ENCODE measurements at places on chromosomes 6 and 20.
A peak's percentile ranks its signal among the peaks of the same experiment; 100 is the strongest.

DNA sequence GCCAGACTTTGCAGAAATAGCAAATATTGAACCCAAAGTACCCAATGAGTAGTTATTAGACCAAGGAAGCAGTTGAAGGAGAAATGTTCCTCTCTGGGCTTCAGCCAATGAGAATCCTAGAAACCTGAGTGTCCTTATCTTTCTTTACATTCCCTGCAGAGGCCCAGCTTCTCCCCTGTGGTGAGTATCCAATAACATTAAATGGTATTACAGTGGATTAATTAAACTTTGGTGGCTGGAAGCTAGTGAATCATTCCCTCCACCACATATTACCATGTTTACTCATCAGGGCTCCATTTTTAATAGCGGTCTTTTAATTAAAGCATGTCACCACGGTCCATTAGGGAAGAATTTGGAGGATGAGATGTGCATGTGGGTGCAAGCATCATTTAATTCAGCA, 74.0 kb downstream of the UNC5CL start:
- no peak for DNase-seq

DNA sequence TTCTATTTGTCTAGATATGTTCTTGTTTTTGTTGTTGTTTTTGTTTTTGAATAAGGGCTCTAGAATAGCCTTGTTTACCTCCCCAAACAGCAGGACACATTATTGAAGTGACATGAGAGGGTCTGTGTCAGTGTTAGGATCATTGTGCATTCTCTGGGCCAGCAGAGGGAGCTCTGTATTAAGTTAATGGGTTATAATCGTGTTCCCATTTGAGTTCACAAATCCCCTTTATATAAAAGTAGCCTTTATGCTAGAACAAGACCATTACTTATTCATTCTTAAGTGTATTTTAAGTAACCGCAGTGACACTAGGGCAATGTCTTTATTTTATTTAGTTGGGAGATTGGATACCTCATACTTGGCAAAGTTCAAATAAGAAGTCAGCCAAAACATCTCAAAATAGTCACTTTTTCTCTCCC, 44.8 kb downstream of the STK4 start:
- peak; percentile 7 for DNase-seq

DNA sequence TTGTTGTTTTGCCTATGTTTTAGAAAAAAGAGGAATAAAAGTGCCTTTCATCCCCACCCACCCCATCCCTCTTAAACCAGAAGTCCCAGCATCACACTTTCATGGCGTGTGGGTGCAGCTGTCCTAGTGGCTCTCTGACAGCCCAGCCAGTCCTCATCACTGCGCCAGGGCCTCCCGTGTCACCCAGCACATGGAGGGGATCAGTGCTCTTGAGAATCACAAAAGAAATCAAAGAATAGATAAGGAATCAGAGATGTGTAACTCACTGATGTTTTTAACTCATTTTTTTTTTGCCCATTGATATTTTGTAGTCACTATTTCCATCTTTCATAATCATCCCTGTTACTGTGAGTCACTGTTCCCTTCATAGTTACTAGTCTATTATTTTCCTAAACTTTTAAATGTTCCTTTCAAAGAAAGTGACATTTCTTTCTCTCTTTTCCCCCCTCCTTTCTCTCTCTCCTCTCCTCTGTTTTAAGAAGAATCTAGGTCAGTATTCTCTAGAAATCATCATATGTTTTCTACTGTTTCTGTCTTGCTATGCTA, 78.6 kb downstream of the AIG1 start:
- no peak for DNase-seq

DNA sequence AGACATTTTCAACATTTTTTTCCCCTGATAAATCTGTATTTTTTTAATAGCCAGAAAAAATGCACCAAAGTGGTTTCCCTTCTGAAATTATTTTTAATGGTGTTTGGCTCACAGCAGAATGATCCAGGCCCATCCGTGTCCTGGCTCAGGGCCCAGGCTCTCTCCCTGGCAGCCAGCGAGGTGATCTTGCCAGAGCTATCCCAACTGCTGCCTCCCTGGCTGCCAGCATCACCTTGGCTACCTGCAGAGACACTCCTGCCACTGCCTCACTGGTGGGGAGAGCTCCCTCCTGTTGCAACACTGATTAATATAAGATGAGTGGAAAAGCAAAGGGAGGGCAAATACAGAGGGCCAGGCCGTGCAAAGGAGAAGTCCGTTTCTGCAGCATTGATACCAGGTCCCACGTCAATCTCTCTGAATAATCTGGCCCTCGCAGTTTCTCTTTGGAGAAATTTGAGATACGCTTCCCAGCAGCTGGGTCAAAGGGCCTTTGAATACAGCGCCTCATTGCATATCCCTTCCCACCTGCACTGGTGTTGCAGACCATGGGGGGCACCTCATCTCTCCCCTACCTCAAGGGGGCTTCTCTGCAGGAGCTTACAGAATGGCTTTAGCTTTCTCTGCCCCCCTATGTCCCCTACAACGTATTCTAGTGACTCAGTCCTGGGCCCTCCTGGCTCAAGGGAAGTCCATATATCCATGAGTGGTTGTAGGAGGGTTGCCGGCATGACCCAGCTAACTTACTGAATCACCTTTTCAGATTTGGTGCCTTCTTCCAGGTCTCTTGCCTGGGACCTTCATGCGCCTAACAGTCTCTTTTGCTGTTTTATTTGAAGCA, 12.8 kb upstream of the DSTN start:
- no peak for DNase-seq

DNA sequence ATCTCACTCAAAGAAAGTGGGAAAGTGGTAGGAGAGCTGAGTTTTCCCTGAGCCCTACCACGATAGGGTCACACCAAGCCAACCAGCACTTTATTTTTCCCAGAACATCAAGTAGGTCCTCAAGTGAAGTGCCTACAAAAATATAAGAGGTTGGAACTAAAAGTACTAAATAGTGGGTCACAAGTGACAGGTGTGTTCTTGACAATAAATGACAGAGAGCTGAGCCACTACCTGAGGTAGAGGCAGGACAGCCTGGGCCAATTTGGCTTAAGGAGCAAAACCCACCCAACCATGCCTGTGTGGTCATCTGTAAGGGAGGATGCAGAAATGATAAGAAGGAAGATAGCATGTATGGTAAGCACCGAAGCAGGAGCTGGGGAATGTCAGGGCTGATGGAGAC, 154.8 kb upstream of the SSTR4 start:
- no peak for DNase-seq

DNA sequence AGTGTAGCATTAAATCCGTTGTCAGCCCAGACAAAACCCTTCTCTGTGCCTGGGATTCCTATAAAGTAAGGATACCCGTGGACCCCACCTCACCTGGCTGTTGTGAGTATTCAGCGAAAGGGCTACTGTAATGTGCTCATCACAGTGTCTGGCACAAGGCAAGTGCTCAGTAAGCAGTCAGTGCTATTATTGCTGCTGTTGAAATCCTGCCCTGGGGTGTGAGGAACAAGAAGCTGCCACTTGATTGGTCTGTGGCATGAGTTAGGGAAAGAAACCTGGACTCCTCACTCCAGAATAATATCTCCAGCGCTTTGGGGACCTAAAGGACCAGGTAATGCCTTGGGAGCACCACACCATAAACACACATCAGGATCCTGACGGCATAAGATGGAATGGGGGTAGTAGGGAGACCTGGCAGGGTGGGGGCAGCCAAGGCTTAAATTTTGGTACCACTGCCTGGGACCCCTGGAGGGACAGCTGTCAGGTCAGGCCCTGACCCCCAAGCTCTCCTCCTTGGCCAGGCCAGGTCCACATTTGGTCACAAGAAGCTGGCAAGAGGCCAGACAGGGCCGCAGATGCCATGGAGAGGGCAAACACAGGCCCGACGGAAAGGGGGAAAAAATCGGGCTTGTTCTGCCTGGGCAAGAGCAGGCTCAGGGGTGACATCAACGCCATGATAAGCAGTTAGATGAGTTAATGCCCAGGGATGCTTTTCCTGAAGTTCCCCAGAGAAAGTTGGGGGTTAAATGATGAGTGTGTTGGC, 66.5 kb downstream of the MRPL14 start:
- DNase-seq = no peak

DNA sequence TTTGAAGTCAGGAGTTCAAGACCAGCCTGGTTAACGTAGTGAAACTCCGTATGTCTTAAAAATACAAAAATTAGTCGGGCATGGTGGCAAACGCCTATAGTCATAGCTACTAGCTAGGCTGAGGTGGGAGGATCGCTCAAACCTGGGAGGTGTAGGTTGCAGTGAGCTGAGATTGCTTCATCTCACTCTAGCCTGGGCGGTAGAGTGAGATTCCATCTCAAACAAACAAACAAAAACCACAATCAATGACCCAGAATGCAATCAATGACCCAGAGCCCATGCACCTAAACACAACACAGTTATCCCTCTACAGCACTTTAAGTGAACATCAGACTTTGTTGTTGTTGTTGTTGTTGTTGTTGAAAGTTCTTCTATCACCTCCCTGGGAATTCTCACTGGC, 77.9 kb downstream of the MYB start:
- no peak for DNase-seq

DNA sequence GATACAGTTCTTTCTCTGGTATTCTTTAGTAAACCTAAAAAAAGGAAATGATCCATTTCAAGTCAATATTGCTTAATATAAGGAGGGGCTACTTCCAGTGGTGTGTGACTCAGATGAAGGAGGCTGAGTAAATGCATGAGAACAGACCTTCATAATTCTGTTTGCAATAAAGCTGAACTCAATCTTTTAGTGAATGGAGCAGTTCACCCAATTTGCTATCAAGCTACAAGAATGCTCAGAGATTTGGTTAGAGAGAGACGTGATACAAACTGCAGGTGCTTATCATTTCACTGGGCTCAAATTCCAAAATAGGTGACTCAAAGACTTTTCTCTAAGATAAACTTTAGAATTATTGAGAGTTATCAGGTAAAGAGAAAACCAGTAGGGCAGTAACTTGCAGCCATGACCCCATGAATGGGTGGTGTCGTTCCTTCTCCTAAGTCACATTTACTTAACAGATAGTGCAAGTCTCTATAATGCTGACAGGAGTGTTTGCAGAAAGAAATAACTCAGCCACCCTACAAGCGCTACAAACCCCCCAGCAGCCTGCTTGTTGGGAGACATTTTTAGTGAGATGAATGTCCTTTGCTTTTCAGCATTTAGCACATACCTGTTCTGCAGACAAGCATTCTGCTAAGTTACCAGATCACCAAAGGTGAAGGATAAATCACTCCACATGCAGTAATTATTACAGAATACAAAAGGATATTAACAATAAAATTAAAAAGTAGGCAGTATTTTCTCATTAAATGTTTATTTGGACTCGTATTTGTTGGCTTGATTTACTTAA, 16.4 kb upstream of the BLOC1S5 start:
- DNase-seq = no peak

DNA sequence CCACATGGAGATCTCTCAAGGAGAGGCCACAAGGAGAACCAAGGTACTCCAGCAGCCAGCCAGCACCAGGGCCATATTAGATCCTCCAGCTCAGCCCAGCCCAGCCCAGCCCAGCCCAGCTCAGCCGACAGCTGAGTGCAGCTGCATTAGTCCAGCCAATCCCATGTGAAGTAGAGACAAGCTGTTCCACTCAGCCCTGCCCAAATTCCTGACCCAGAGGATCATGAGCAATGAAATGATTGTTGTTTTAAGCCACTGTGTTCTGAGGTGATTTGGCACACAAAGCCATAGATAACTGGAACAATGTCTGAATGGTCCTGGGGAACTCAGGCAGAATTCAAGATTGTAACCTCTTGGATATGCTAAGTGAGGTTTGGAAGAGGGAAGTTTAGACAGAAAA, 59.5 kb upstream of the BMP2 start:
- no peak for DNase-seq

DNA sequence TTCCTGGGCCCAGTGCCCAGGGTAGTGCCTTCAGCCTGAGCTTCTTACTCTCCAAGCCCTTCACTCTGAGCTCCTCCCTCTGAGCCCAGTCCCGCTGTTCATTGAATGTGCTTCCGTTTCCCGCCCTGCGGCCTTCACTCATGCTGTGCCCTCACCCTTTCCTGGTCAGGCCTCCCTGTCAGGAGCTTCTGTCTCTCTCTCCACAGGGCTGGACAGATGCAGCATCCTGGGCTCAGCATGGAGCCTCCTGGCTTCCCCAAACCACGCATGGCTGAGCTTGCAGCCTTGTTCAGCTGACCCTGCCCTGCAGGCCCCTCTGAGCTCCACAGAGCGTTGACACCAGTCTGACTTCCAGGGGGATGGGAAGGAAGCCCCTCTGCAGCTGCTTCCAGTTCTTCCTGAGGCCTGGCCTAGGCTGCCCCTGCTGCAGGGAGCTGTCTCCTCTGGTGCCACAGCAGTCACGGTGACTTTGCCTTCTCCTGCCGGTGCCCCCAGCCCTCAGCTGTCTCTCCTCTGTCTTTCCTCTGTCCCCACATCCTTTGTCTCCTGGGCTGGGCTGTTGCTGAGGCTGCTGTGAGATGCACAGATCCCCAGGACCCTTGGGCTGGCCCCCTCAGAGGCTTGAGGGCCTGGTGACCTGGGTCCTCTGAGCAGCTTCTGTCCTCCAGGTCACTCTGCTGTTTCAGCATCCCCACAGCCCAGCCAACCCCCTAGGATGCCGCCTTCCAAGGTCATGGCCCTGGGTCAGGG, 7.9 kb upstream of the MYT1 start:
- DNase-seq = no peak

- DNase-seq = no peak
Measured at GRCh38 chr6:159729598-159730331, 2.5 kb downstream of the WTAP start.

DNA sequence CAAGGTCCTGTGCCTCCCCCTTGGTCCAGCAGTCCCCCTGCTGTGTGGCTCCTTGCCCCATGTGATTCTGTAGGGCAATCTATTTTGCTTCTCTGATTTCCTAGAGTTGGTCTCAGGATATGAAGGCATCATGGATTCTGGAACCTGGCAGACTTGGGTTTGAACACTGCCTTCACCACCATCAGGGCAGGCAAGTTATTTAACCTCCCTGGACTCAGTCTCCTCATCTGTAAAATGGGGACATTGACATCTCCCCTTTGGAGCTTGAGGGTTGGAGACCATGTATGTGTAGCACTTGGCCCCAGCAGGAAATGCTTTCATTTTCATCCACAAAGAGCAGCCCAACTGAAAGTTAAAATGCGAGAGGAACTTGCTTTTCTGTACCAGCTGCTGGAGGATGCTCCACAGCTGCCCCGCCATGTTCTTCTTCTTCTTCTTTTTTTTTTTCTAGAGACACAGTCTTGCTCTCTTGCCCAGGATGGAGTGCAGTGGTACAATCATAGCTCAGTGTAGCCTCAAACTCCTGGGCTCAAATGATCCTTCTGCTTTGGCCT, 6.7 kb downstream of the TOX2 start:
- no peak for DNase-seq

DNA sequence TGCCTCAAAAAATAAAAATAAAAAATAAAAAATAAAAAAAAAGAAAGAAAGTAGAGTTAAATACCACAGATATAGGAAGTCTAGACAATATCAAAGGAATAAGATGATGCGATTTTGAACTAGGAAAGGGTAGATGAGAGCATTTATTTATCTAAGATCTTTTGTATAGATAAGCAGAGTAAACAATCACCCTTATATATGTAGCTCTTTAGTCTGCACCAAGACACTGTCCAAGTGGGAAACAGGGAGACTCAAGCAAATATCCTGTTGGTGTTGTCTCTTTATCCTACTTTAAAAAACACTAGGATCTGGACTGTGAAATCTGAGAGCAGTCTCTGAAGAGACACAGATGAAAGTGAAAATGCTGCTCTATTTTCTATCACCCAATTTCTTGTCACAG, 587.0 kb upstream of the FLRT3 start:
- DNase-seq = no peak

GRCh38 chr20:49657118-49657901, 56.4 kb downstream of the B4GALT5 start:
- DNase-seq = no peak

- DNase-seq = no peak
Measured at GRCh38 chr6:13273202-13273930, 55.0 kb downstream of the TBC1D7 start.
